ENCODE measurements at places on chromosomes 3 and 15.

- DNase-seq: no peak
Measured at GRCh38 chr3:17831366-17831765, 88.9 kb upstream of the TBC1D5 start.

DNA sequence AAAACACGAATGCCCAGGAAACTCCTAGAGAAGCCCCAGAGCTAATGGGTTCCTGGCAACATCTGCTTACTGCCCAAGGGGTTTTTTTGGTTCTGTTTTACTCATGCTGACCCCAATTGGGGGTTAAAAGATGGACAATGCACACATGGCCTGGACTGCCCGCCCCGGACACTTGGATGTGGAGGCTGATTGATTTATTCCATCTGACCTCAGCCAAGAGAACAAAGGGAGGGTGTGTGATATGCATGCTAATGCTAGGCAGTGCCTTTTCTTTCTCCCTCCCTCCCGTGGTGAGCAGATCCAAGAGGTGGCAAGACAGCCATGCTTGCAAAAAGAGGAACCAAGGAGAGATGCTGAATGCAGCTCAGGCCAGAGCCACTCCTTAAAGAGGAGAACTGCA, 3.3 kb upstream of the LRTM1 start:
- DNase-seq: no peak

DNA sequence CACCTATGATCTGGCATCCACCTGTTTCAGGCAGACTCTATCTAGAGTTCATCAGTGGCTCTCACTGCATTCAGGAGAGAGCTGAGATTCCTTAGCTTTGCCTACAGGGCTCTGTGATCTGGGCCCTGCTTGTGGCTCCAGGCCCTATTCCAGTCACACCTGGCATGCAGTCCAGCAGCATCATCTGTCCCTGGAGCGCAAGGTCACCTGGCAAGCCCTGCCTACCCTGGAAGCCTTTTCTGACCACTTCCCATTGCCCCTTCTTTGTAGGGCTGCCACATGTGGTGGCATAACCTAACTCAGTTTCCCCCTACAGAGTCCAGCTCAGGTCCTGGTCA, 115.1 kb upstream of the PLXNA1 start:
- DNase-seq: no peak

DNA sequence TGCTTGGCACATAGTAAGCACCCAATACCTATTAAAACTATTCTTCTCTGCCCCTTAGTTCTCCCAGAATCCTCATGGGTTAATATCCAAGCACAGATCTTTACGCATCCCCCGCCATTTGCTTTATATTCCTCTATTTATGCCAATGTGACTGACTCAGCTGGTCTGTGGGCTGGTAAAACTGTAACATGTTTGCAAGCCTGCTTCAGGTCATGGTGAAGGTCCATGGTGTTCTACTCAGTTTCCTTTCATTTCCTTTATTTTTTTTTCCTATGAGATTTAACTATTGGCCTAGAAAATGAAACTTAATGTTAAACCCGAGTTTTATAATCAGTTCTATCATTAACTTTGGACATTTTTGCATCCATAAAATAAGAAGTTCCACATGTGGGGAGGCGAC, 47.0 kb downstream of the FRMD4B start:
- no peak for DNase-seq

GRCh38 chr15:83118291-83118827, 10.9 kb downstream of the TM6SF1 start:
- no peak for DNase-seq

DNA sequence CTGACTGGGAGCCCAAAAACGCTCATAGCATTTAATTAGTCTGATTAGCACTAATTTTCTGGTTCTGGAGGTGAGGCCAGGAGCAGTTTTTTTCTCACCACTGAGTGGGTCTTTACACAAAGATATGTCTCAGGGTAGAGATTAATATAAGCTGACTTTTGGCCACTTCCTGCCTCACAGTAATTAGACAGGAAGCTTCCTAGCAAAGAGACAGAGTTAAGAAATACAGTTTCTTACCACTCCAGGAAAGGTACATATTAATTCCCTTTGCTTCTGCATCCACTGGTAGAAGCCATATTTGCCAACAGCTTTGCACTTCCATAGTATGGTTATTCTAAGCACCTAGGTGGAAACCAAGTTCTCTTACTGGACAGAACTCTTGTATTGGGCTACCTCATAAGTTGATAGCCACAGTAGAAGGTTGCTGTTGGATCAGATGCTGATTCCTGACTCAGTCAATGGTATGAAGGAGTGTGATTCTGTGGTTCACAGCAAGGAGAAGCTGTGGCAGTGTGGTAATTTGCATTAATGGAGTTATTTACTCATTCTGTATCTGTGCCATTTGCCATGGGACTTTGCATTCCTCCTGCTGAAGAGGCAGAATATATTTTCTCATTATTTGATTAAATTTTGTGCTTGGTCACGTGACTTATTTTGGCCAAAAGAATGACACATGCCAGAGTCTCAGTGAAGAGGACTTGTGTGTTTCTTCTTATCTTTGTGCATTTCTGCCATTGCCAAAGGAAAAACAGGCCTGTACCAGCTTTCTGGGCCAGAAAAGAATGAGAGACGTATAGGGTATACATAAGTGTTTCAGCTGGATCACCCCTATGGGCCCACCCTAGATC, 17.5 kb upstream of the ZBTB20 start:
- no peak for DNase-seq

DNA sequence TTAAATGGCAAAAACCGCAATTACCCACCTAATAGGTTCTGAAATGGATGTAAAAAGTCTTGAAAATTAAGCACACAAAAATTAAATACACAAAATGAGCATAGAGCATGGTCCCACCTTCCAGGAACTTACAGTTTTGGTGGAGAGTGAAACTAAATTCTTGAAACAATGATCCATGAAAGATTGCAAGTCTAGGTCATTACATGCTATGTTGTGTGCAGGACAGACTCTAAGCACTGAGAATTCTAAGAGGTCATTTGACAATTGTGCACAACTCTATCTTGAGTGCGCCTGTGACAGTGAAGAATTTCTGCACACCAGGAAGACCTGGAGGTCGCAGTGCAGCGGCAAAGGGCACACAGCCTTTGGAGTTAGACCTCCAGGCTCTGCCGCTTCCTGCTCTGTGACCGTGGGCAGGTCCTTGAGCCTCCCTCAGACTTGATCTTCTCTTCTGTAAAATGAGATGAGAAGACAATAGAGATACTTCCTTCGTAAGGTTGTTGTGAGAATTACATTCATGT, 153.3 kb upstream of the TPM1 start:
- DNase-seq: no peak

- no peak for DNase-seq
Measured at GRCh38 chr15:39584266-39584659, 3.4 kb downstream of the THBS1 start.

- no peak for DNase-seq
Measured at GRCh38 chr15:35548435-35548834, 2.5 kb upstream of the DPH6 start.

DNA sequence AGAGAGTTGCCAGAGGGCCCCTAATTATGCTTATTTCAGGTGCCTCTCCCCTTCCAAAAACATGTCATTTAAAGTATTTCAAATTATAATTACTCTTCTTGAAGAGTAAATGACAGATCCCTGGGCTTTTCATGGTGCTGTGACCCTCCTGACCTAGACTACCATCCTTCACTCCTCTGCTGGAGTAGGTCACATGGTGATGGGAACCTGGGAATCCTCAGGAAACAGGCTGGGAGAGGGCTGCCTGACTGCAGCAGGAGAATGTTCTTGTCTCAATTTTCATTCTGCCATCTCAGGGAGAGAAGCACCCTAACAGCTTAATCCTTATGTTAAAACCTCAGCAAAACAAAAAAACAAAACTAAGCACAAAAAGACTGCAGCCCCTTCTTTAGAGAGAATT, 24.6 kb downstream of the PGBD4 start:
- no peak for DNase-seq

DNA sequence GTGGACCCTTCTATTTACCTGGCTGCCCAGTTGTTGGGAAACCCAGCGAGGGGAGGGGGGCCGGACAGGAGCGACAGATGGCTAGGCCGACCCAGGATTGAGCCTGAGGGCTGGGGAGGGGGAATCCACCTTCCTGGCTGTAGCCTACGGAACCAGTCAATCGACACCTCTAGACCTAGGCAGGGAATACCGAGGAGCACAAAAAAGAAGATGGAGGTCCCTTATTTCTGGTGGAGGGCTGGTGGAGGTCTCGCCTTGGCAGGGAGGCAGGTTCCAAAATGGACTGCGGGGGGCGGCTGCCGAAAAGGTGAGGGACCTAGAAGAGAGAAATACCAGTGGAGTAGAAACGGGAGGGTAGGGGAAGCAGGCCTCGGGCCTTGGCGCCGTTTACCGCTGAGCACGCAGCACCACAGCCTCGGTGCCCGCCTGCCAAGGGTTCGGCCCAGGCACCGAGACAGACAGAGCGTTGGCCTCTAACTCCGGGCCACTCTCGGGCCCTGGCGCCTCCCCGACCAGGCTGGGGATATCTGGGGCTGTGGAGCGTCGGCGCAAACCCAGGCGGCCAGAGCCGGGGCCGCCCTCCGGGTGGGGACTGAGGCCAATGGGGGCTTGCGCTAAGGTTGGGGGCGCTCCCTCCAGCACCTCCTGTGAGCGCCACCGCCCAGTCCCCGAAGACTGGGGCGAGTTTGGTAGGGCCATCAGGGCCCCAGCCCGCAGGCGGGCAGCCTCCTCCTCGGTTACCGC, 1.6 kb downstream of the ANKRD63 start:
- DNase-seq: no peak

- no peak for DNase-seq
Measured at GRCh38 chr3:138438896-138439295, 4.5 kb downstream of the ESYT3 start.

Measured in SW 1271 (cell line).